Karpas-422 (cell line): ENCODE measurements at places on chromosomes 11 and 22.
A peak's percentile ranks its signal among the peaks of the same experiment; 100 is the strongest.

- no peak for DNase-seq
Observed at GRCh38 chr11:93902921-93903320, 52.5 kb upstream of the VSTM5 start.

DNA sequence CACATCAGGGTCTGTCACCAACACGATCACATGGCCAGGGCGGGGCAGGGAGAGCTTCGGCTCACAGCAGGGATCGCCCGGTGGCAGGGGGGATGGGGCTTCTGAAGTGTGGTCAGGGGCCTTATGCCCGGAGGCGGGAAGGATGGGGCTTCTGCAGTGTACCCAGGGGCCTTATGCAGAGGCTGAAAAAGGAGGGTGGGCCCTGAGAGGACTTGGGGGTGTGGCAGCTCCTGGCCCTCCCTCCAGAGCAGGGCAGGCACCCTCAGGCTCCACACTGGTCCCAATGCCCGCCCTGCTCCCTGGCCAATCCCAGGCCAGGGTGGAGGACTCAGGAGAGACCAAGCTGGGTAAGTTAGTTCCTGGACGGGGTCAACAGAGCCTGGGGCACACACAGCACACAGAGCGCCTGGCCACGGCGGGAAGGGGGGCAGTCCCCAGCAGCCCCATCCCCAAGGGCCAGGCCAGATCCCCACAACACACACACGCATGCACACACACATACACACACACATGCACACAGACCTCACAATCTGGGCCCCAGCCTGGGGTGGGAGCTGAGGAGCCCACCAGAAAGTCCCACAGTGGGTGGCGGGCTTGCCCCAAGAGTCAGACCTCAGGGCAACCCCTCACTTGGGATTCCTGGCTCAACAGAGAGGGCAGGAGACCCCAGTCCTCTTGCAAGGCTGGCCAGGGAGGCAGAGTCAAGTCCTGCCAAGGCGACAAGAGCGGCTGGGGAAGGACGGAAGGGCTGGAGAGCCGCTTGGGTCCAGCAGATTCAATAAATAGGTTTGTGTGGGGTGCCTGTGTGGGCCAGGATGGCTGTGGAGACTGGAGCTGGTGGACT, 1.1 kb upstream of the CEND1 start:
- DNase-seq = peak; percentile 88

DNA sequence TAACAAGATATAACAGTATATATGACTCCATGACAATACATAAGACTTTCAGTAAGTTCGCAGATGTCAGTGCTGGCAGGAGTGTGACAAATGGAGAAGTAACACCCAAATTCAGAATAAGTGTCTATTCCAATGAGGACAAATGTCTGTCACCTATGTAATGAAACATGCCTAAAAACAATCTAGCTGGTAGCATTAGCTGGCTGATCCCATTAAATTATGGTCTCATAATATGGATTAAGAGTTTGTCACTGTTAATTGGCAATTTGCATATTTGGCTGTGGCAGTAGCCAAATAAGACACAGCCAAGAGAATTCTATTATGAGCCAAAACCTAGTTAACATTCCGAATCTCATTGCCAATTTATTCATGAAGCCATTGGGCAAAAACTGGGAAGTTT, 30.2 kb upstream of the CAVIN3 start:
- DNase-seq = no peak

GRCh38 chr11:44999068-44999467, 48.4 kb upstream of the TP53I11 start:
- DNase-seq = peak; percentile 75

- no peak for DNase-seq
Observed at GRCh38 chr11:92811341-92811740, 158.1 kb upstream of the MTNR1B start.

- DNase-seq = no peak
Observed at GRCh38 chr11:12137938-12138731, 27.7 kb downstream of the MICAL2 start.

DNA sequence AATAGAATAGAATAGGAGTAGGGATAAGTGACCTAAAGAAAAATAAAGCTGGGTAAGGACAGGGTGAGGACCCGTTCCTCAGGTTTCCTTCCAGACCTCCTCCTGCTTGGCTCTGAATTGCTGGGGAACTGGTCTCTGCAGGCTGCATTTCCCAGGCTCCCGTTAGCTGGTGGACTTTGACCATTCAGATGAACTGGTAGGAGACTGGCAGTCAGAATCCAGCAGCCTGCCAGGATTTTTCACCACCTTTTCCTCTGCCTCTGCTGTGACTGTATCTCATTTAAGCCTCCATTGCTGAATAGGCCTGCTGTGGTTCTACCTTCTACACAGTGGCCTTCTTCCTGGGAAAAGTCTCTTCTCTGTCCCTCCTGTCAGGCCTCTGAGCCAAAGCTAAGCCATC, 24.6 kb upstream of the SMPD1 start:
- no peak for DNase-seq

GRCh38 chr11:1335811-1336761, 26.7 kb upstream of the TOLLIP start:
- no peak for DNase-seq

DNA sequence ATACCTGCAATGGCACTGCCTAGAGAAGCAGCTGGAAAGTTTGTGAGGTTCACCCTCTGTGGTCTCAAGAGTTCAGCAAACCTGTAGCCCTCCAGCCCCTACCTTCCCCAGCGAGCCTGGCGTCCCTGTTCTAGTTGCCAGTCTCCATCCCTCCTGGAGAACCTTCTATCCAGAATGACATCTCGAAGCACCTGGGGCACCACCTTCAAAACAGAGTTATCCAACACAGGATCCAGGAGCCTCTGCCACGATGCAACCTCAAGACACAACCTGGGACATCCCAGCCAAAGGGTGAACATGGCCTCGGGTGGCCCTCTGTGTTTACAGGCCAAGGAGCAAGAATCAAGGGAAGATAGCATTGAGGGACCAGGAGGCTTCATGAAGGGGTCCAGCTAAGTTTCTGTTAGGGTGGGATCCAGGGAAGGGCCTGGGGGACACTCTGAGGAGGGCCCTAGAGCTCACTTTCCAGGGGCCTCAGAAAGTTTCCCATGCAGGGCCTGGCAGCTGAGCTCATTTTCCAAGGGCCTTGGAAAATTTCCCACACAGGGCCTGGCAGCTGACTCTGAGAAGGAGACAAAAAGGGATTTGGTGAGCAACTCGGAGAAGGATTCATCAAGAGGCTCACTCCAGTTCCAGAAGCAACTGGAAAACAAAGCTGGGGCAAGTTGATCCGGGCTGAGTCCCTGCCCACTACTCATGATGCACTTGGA, 36.9 kb upstream of the SYT13 start:
- no peak for DNase-seq

DNA sequence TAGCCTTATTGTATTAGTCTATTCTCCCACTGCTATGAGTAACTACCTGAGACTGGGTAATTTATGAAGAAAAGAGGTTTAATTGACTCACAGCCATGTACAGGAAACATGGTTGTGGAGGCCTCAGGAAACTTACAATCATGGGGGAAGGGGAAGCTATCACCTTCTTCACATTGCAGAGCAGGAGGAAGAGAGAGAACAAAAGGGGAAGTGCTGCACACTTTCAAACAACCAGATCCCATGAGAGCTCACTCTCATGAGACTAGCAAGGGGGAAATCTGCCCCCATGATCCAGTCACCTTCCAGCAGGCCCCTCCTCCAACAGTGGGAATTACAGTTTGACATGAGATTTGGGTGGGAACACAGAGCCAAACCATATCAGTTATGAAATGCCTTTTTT, 179.4 kb downstream of the ARHGAP42 start:
- peak; percentile 67 for DNase-seq

DNA sequence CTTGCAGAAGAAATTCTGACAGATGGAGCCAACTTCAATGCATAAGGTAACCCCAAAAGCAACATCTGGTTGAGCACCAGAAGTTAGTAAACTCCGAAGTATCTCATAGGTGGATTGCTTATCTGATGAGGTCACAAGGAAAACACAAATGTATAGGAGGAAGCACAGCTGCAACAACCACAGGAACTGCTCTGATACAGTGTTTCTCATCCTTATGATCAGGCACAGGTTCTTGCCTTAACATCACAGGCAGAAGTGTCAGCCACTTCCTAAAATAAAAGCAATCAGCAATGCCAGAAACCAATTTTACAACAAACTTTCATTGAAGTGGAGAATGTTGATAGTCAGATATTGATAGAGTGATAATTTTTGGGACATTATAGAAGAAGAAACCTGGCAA, 530.3 kb upstream of the FAT3 start:
- no peak for DNase-seq

- no peak for DNase-seq
Observed at GRCh38 chr11:112540261-112540660, 279.6 kb upstream of the PLET1 start.

DNA sequence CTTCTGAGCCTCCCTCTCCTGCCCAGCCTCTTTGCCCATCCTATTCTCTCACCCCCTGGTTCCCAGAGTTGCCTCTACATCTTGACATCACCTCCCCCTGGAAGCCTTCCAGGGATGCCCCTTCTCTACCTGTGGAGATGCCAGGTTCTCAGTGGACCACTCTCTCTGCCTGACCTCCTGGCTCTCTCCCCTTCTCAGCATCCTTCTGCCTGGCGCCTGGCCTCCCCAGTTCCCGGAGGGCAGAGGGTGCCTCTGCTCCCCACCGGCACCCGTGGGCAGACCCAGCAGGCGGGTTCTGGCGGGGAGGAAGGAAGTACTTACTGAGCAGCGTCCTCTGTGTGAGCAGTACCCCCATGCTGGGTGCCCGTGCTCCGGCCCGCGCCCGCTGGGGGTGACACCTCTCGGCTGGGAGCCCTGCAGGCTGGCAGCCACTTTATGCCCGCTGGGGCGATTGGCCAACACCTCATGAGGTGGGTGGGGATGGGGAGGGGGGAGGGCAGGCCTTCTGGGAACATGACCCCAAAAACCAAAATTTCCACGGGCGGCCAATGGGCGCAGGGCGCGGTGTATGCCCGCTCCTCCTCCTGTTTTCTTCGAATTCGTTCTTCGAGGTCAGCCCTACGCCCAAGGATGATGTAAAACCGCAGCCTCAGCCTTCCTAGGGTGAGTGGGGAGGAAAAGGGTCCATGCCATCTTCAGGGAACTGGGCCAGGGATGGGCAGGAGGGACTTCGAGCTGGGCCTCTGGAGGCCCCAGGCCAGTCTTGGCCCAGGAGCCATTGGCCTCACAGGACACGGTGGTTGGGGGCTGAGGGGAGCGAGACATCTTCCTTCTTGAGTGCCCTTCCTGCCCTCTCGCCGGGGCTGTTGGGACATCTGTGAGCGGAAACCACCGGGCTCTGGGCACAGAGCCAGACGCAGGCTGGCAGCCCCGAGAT, at the start of gene OSM:
Gene OSM, minus strand, starts transcription at position 407 of the 937 bp plus-strand sequence. Its CDS starts 52 bp downstream, at position 355.
- DNase-seq = peak; percentile 81

DNA sequence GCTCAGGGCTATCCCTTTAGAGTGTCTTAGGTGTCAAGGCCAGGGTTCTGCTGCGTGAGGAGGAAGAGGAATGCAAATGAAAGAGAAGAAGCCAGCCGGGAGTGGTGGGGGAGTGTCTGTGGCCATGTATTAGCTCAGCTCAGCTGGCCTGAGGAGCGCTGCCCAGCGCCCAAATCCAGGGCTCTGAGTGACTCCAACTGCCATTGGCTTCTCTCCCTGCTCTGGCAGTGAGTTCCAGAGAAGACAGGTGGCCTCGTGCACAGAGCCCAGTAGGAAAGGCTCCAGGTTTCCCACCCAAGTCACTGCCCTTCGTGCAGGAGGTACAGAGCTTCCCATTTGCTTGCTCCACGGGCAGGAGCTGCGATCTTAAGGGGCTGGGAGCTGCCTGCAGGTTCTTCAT, 302.0 kb downstream of the KIRREL3 start:
- no peak for DNase-seq
